ENCODE measurements at places on chromosomes 3 and 15. TPM values are rescaled to one million over a fixed set of nuclear protein-coding genes. Genes with fewer than 3 reads are reported as not detected.

- DNase-seq, result no peak
These were observed 4.1 kb downstream of the P3H2 start for GRCh38 chr3:190116551-190117067.

DNA sequence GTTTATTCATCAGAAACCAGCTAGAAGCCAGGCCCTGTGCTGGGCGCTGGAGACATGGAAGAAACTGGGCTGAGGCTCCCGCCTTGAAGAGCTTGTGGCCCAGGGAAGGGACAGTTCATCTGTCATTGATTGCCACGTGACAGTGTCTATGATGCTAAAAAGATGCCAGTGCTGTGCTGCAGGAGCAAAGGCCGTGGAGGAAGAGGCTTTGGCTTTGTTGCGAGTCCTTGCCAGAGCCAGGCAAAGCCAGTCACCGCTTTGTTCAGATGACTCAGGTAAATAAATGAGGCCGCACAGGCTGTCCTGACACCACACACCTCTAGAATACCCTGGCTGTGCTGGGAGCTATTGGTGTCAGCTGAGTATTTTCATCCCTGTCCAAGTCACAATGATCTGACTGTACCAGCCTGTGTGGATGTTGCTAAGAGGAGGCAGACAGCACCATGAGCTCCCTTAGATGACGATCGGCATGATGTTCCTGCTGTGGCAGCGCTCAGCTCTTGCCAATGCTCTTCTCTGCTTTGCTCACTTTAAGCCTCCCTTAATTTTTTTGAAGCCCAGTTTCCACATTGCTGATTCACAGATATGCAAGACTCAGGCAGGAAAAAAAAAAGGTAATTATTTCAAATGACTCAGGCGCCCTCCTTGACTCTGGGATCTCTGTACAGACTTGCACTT, 77.5 kb downstream of the CCNL1 start:
- DNase-seq, result peak; percentile 93

- no peak for DNase-seq
These were observed 335.1 kb upstream of the UMPS start for GRCh38 chr3:124395162-124395561.

GRCh38 chr15:29542994-29543393, 273.4 kb upstream of the NSMCE3 start:
- no peak for DNase-seq

DNA sequence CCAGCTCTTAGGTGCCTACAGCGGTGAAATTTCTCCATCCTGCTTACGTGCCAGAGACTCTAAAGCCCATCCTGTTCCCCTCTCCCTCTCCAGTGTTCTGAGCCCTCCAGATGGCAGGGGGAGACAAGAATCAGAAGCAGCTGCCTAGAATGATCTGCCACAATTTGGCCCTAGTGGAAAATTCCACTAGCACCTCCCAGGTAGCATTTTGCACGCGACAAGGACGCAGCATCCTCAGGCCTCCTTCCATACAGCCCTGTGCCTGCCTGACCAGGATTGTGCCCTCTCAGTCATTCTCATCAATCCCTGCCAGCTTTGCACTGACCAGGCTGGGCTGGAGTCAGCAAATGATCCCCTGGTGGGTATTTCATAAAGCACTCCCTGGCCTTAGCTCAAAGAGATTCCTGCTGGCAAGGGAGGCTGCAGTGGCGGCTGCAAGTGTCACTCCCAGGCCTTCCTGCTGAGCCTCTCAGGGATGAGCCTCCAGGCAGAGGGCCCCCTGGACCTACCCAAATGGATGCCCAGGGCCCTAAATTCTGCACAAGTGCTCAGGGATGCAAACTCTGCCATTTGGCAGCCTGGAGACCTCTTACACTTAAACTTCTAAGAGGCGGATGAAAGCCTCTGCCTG, 130.2 kb upstream of the ATP2B2 start:
- DNase-seq, result no peak

DNA sequence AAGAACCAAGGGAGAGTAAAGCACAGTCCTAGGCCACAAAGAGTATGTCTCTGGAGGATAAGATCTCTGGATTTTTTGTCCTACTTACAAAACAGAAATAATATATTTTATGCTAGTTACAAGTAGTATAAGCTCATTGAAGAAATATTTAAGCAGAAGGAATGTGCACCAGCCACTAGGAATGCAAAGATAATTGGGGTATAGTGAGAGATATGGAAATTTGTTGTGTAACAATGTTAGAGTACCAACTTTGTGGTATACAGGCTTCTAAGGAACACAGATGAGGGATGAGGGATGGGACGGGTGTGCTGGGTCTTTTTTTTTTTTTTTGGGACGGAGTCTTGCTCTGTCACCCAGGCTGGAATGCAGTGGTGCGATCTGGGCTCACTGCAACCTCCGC, 26.5 kb downstream of the AKAP13 start:
- no peak for DNase-seq

DNA sequence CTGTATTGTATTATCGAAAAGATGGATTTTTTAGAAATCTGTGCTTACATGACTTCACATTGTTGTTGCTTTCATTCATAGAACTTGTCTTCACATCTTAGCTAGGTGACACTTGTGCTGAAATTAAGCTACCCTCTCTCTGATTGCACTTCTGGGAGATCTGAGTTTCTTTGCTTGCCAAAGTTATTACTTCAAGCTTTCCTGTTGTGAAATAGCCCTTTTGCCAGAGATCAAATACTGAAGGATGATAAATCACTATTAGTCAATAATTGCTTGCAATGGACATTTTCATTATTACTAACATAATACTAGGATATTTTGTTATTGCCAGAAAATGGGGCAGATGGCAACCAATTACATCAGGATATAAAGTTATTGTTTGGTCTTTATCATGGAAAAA, 34.7 kb downstream of the PIK3CA start:
- no peak for DNase-seq

The GPR62 gene
- 0.23 TPM for total RNA-seq

The IL5RA gene
- not detected for total RNA-seq

- no peak for DNase-seq
These were observed 12.9 kb upstream of the FAM3D start for GRCh38 chr3:58679446-58679845.

- DNase-seq, result no peak
These were observed 156.3 kb downstream of the WNT5A start for GRCh38 chr3:55330756-55331155.

DNA sequence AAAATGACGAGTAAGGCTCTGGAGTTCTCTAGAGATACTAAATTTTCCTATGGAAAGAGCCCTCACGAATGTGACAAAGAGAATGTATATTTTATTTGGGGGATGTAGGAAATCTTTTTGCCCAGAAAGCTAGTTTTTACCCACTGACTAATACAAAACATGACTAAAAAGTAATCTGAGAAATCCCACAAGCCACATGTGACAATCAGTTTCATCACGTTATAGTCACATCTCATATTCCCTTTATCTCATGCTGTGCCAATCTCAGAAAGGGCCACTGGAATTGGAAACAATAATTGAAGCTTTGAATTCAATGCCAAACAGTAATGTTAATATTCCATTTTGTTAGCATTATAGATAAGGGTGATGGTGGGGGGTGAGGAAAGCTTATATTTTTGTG, 509.0 kb upstream of the GOLIM4 start:
- DNase-seq, result peak; percentile 63

DNA sequence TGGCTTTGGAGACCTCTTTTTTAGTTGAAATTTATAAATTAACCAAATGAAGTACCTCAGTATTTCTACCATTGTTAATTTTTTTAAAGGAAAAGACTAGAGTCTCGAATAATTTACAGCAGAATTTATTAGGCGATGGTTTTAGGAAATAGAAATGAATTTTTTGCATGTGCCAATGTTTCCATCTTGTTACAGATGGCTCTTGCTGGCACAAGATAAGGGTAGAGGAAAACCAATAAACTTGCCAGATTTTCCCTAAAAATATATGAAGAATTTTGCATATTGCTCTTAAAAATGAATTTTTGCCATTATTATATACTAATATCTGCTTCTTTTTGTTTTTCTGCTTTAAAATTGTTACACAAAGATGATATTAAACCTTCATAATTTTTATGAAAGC, 380.7 kb downstream of the NLGN1 start:
- no peak for DNase-seq

DNA sequence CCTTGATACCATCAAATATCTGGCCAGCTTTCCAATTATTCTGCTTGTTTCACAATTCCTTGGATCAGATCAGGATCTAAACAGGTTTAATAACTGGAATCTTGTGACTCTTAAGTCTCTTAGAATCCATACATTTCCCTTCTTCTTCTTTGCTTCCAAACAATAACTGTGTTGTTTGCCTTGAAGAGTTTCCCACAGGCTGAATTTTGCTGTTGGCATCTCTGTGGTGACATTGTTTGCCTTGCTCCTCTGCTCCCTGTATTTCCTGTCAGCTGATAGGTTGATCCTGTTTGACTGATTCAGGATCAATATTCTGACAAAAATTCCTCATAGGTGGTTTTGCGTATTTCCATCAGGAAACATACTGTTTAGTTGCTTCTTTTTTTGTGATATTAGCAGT, 248.4 kb upstream of the LMCD1 start:
- DNase-seq, result no peak

- DNase-seq, result peak; percentile 63
These were observed 30.7 kb upstream of the RPS17 start for GRCh38 chr15:82570721-82571508.

DNA sequence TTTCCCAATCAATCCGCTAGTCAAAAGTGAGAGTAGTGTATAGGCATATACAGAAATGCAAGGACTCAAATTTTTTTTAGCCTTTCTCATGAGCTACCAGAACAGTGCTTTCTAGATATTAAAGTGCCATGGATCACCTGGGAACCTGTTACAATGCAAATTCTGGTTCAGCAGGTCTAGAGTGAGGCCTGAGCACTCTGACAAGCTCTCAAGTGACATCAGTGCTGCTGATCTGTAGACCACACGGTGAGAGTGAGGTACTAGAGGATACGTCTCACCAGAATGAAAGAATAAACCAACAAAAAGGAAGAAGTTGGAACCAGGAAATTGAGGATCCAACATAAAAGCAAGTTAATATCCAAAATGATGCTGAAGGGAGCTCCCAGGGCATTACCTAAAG, 16.0 kb upstream of the PLA2G4D start:
- DNase-seq, result no peak

The SLC35G2 gene
- total RNA-seq, result 38.7 TPM

- DNase-seq, result no peak
These were observed 12.1 kb downstream of the KBTBD13 start for GRCh38 chr15:65088643-65089021.

DNA sequence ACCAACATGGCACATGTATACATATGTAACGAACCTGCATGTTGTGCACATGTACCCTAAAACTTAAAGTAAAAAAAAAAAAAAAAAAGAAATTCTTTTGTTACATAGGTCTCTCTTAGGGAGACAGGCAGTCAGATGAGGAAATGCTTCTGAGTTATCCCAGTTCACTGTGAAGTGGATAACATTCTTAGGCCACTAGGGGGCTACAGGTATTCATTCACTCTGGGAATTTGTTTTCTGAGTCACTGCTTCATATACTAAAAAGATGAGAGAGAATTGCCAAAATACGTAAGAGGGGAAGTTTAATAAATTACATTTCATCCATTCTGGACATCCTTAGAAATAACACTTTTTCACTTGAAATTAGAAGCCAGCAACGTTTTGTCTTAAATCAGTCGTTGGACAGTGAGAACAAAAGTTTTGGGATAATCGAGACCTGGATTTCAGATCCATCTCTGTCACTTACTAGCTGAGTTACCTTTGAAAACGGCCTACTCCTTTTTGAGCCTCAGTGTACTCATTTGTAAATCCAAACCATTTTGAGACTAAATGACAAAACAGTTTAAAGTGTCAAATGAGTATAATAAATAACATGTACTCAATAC, 738.4 kb upstream of the ALCAM start:
- peak; percentile 72 for DNase-seq

GRCh38 chr3:42492508-42493080, 9.8 kb upstream of the VIPR1 start:
- DNase-seq, result no peak

GRCh38 chr15:69820819-69821218, 276.9 kb downstream of the TLE3 start:
- DNase-seq, result peak; percentile 10

DNA sequence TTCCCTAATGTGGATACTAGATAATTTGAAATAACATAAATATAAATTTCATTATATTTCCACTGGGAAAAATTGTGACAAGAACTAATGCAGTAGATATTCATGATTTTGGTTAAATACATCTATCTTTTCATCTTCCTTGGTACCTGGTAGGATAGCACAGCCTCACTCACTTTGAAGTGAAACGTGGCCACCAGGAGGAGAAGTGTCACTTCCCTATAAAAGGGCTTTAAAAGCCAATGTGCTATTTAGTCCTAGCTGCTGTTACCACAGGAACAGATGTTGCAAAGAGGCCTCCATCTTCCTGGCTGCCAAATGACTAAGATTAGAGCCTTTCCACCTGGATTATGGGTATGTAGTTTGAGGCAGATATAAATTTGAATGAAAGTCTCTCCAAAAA, 140.0 kb downstream of the PLOD2 start:
- no peak for DNase-seq

DNA sequence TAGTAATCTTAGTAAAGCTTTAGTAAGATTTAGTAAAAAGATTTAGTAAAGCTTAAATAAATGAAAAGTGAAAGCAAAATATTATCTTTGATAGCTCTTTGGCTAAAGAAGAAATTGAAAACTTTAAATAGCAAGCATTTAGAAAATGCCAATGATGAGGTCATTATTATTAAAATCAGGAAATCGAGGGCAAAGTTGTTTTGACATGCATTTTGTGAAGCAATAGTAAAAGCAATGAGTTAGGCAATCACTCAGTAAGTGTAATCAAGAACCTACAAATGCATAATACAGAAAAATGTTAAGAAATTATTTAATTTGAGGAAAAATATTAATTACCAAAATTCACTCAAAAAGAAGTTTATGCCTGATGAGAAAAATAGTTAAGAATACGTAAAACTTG, 280.3 kb upstream of the MME start:
- DNase-seq, result no peak

DNA sequence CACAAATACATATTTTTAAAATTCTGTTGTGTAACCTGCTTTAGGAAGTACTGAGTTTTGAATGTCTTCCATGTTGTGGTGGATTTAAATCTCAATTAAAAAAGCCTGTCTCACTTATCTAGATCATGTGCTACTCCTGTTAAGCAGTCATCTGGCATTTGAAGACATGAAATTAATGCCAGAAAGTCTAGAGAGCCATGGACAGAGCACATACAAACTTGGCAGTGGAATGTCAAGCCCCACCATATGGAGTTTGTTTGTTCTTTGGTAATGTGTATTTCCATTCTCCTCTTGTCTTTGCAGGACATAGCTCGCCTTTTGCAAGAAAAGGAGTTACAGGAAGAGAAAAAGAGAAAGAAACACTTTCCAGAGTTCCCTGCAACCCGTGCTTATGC, 39.3 kb upstream of the UTS2B start:
- DNase-seq, result no peak

DNA sequence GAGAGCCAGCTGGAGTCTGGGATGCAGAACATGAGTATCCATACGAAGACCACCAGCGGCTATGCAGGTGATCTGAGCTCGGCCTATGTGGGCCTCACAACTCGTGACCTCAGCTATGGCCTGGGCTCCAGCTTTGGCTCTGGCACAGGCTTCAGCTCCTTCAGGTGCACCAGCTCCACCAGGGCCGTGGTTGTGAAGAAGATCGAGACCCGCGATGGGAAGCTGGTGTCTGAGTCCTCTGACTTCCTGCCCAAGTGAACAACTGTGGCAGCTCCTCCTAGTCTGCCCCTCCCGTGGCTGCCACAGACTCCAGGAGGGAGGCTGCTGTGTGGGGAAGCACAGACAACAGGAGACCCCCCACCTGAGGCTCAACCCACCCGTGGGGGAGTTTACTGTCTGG, 3.6 kb upstream of the KPNA4 start:
- DNase-seq, result no peak

The CHRNA7 gene
- 2.0 TPM for total RNA-seq
